ENCODE measurements at places on chromosomes 5 and 9.

DNA sequence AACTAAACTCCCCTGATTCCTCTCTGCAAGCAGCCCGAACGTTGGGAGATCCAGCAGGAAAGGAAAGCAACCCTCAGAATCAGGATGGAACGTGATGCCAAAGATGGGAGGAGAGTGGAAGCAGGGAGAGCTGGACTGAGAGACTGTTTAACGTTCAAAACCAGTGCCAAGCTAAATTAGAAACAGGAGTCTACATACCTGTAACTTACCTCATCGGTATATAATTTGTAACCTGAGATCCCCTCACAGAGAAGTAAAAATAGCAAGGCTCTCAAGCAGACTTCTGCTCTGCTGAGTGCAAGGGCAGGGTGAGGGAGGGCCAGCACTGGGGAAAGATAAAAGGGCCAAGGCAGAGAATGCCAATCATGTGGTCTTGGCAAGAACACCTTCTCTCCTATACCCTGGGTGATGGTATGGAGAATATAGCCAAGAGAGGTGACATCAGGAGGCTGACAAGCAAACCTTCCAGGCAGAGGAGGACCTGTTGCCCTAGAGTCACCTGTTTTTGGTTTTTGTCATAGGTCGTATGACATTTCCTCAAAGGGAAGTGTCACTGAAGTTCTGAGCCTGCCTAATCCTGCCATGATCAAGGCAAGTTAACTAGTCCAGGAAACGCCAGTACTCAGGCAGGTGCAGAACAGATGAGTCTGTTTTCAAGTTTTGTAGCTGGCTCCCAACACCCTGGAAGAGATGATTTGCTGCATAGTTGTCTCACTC is 472.0 kb downstream of the NFIB start:
- DNase-seq = no peak

GRCh38 chr5:151408591-151409230 is 38.7 kb upstream of the SLC36A1 start:
- no peak for DNase-seq

- DNase-seq = no peak
Observed at GRCh38 chr5:142777099-142777498, 6.9 kb downstream of the ARHGAP26 start.

DNA sequence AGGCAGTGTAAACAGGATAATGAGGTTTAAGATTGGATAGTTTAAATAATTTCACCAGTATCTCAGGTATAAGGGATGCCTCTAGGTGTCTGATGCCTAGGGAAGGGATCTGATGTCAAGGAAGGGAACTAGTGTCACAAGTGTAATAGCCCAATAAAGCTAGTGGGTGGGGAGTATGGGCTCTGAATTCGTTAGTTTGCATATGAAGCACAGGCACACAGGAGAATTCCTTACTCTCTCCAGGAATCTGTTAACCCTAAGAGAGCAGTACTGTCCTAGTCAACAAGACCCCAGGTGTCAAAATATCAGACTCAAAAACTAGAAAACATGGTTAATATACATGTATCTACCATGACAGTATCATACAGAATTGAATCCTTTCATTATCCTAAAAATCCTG is 352.5 kb upstream of the CYLC2 start:
- no peak for DNase-seq

- DNase-seq = no peak
Observed at GRCh38 chr5:142610176-142611001, 75.5 kb downstream of the FGF1 start.

GRCh38 chr5:158309088-158309807 is 450.3 kb upstream of the CLINT1 start:
- DNase-seq = no peak

DNA sequence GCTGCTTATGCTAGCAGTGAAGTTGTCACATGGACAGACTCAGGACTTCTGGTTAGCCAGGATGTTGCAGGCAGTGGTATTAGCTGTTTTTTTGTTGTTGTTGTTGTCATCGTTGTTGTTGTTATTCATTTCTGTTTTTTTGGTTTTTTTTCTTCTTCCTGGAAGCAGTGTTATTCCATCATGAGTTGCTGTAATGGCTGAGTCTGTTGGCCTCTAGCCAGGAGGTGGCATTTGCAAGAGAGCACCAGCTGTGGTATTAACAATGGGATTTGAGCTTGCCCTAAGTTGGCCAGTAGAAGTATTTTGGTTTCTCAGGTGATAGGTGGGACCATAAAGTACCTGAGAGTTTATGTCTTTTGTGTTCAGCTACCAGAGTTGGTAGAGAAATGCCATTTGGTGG is 561.1 kb downstream of the KCTD16 start:
- no peak for DNase-seq

DNA sequence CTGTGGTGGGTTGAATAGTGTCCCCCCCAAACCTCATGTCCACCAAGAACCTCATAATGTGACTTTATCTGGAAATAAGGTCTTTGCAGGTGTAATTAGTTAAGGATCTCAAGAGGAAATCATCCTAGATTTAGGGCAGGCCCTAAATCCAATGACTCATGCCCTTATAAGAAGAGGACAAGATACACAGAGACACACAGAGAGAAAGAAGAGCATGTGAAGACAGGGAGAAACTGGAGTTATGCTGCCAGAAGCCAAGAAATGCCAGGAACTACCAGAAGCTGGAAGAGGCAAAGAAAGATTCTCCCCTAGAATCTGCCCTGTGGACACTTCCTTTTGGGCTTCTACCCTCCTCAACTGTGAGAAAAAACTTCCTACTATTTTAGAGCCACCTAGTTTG is 8.8 kb downstream of the FAM13B start:
- DNase-seq = no peak

DNA sequence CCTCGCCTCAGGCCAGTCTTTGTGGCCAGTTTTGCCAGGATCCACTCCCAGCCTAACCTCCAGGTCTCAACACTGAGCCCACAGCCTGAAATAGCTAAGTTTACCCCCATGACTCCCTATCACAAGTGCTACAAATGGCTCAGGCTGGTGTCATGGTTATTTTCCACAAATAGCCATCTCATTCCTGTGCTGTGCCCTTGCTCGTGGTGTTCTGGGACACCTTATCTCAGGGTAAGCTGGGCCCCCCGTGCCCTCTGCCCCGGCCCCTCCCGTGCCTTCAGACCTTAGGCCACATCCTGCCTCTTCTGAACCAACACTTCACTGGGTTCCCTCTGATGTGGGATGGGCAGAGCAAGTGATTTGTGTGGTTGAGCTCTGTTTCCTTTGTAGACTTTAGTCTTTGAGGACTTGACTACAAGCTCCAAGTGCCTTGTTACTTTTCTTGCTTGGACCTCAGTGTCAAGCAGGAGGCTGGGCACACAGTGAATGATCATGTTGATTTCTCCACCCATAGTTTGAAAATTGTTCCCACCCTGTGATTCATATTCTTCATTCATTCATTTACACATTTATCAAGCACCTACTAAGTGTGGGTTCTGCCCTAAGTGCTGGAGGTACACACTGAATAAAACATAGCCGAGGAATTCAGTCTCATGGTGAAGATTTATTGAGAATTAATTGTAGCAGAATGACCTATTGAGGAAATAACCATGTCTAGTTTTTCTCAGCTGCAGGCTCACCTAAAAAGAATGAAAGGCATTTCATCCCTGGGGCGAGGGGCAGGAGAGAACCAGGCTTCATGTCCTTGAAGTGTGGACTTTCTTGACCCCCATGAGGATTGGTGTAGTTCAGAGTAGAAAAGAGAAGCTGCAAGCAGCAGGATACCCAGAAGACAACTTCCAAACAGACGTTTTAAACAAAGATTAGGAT is 84.5 kb upstream of the CTNNA1 start:
- no peak for DNase-seq

DNA sequence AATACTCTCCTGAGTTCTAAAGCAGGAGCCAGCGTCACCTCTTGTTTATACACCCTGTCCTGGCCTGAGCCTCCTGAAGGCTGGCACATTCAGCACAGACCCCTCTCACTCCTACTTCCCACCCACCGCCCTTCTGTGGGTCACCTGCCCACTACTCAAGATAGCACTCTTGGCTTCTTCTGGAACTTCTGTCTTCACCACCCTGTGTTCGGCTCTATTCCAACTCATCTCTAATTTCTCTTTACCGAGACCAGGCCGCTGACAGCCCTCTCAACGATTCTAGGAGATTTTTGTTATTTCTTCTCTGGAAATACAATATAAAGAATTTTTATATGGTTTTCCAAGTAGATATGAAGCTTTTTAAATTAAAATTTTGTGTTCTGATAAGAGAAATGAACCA is 57.4 kb downstream of the IRF1 start:
- no peak for DNase-seq

GRCh38 chr5:126445502-126446174 is 22.4 kb downstream of the GRAMD2B start:
- no peak for DNase-seq

DNA sequence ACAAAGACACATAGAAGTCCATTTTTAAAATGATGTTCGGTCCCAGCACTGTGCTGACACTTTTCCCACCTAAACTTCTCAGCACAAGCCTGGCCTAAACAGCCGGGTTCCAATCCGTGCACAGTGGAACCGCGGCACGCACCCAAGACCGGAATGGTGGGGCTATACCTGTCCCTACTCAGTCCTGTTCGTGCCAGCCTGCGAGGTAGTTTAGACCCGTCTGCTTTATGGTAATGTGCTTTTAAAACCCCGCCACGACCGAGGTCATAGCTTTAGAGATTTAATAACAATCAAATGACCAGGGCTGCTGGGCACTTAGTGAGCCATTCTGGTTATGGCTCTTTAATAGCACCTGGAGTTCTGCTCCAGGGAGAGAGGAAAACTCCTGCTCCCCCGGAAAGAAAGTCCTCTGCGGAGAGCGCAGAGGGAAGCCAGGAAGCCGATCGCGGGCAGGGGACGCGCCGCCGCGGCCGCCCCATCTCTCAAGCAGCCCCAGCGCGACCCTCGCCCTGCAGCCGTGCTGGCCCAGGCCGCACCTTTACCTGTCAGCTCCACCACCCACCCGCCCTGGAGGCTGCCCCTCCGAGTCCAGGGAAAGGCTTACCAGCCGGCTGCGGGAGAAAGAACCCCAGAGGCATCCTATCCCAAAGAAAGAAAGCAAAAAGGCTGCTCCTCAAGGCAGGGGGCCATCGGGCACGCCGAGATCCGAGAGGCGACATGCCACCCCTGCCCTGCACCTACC is 511 bp downstream of the ARL15 start:
- peak; percentile 27 for DNase-seq

GRCh38 chr5:95866435-95867040 is 44.0 kb upstream of the GLRX start:
- DNase-seq = no peak

Measured in AG08395 (cell line).